Lower lobe of right lung (tissue), 2 donors: ENCODE measurements at places on chromosomes 7 and 10.

DNA sequence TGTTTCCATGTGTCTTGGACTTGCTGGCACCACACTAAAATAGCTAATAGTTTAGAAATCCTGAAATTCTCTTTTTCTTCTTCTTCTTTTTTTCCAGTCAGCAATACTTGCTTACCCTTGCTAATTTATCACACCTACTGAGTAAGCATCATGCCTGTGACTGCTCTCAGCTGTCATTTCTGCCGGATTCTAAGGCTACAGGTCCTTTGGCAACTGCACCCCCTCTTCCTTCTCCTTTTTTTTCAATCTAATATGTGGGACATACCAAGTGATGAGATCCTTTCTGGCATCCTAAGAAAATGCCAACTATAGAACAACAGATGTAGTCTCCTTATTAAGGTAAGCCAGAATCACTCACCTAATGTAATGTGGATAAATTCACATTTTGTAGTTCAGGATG, 444.7 kb downstream of the MAGI2 start:
- H3K4me3 ChIP-seq: no peak overlapping the region
- no peak overlapping the region for H3K27ac ChIP-seq
- no peaks in the 10 kb centered on the region for H3K27me3 ChIP-seq
- H3K36me3 ChIP-seq: no peaks in the 10 kb centered on the region
- H3K4me1 ChIP-seq: no peaks in the 10 kb centered on the region

GRCh38 chr10:97075961-97076525, 109.7 kb downstream of the SLIT1 start:
- no peak overlapping the region for H3K4me3 ChIP-seq
- peaks cover 32% of the 10 kb centered on the region for H3K27me3 ChIP-seq
- no peaks in the 10 kb centered on the region for H3K36me3 ChIP-seq
- no peak overlapping the region for H3K27ac ChIP-seq

GRCh38 chr10:60050366-60050765, 144.0 kb upstream of the CCDC6 start:
- H3K27me3 ChIP-seq: no peaks in the 10 kb centered on the region
- no peak for DNase-seq
- H3K27ac ChIP-seq: no peak overlapping the region
- H3K36me3 ChIP-seq: no peaks in the 10 kb centered on the region

DNA sequence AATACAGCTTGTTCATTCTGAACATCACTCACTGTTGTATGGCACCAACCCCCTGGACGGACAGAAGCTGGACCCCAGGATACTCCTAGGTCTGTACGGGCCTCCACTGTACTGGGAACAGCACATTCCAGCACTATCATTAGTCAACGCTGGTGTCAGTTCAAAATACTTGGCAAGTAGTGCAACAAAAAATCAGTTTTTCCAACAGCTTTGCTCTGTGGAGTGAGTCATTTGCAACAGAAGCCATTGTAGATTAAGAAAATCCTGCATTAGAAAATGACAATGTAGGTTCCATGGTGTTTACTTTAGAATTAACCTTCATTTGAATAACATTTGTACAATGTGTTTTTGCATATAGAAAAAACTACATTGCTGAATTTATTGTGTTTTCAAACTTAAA, 266.6 kb downstream of the HDAC9 start:
- no peaks in the 10 kb centered on the region for H3K27me3 ChIP-seq
- H3K27ac ChIP-seq: no peak overlapping the region

DNA sequence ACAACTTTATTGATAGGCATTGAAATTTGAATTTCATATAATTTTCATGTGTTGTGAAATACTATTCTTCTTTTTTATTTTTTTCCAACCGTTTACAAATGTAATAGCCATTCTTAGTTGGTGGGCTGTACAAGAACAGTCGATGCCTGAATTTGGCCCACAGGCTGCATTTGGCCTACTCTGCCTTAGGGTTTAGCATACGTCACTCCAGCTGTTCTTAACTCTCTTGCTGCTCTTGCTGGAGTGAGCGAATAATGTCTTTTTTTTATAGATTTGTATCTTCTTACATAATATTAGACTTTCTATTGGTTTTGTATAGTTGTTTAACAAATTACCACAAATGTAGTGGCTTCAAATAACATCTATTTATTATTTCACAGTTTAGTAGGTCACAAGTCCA, 163.4 kb upstream of the MKI67 start:
- peaks cover 51% of the 10 kb centered on the region for H3K27me3 ChIP-seq
- no peak overlapping the region for H3K4me3 ChIP-seq
- no peak overlapping the region for H3K27ac ChIP-seq

DNA sequence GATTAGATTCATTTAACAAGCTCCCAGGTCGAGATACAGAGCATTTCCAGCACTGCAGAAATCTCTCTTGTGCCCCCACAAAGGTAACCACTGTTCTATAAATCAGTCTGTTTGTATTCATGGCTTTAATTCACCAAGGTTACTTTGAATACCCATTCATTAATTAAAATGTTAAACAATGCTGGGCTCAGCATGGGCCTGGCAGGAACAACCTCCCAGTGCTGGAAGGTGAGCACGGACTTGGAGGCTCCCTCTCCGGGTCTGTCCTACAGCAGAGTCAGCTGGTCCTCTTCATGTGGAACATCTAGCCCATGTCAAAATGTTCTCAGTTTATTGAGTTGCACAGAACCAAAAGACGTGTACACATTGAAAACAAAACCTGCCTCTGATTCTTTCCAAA, 15.6 kb upstream of the EFCAB10 start:
- no peaks in the 10 kb centered on the region for H3K27me3 ChIP-seq
- no peak overlapping the region for H3K27ac ChIP-seq
- DNase-seq: no peak
- H3K4me1 ChIP-seq: no peaks in the 10 kb centered on the region
- H3K36me3 ChIP-seq: no peaks in the 10 kb centered on the region
- no peak overlapping the region for H3K4me3 ChIP-seq

- H3K4me1 ChIP-seq: no peaks in the 10 kb centered on the region
- no peak overlapping the region for H3K27ac ChIP-seq
- no peak for DNase-seq
- no peaks in the 10 kb centered on the region for H3K36me3 ChIP-seq
- H3K4me3 ChIP-seq: no peak overlapping the region
Measured at GRCh38 chr10:1526436-1527055, 210.8 kb downstream of the ADARB2 start.

GRCh38 chr7:158344706-158345300, 242.8 kb downstream of the PTPRN2 start:
- H3K4me1 ChIP-seq: no peaks in the 10 kb centered on the region
- no peak for DNase-seq
- H3K36me3 ChIP-seq: no peaks in the 10 kb centered on the region
- H3K27me3 ChIP-seq: no peaks in the 10 kb centered on the region

DNA sequence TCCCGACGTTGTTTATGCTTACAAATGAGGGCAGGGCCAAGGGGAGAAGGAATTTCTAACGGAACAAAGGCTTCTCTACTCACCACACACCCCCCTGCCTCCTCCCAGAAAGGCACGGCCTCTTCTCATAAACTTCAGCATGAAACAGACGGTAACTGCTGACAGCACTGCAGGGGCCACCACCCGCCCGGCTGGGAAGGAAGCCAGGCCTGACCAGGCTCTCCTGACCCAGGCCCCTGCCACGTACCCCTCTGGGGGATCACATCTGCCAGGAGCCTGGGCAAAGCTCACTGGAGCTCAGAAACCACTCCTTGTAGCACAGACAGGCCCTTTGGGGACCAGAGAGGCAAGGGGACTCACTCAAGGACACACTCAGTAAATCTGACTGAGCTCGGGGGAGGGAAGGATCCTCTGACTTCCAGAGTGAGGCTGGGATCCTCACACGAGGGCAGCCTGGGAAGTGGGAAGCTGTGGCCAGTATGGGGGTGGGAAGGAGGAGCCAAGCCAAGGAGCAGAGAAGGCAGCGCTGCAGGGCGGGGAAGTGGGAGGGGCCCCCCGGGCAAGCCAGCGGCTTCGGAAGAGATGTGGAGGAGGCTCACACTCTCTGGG, 46.1 kb downstream of the ZCCHC24 start:
- H3K27ac ChIP-seq: peak overlapping the region; percentile 85
- H3K36me3 ChIP-seq: no peaks in the 10 kb centered on the region
- H3K27me3 ChIP-seq: no peaks in the 10 kb centered on the region

DNA sequence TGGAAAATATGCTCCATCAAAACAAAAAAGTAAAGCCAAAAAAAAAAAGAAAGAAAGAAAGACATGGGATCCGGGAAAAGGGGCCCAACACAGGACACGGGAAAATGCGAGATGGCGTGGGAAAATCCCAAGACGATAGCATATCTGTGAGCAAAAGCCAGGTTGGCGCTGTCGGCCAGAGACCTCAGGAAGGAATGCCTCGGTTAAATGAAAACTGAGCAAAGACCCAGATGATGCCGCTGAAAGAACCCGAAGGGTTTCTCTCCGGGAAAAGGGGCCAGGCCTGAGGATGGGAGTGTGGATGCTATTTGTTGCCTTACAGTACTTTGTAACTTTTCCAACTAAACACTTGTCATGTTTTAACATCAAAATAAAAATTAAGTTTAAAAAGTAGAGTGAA, 49.5 kb upstream of the PPP2R2D start:
- H3K4me1 ChIP-seq: no peaks in the 10 kb centered on the region
- H3K27me3 ChIP-seq: peaks cover 30% of the 10 kb centered on the region
- H3K27ac ChIP-seq: no peak overlapping the region

- H3K4me3 ChIP-seq: no peak overlapping the region
- no peaks in the 10 kb centered on the region for H3K27me3 ChIP-seq
- no peak for DNase-seq
- H3K36me3 ChIP-seq: no peaks in the 10 kb centered on the region
- H3K4me1 ChIP-seq: no peaks in the 10 kb centered on the region
Measured at GRCh38 chr7:46864716-46865115, 717.2 kb downstream of the TNS3 start.

- no peaks in the 10 kb centered on the region for H3K36me3 ChIP-seq
- H3K4me3 ChIP-seq: no peak overlapping the region
- no peak overlapping the region for H3K27ac ChIP-seq
- no peaks in the 10 kb centered on the region for H3K27me3 ChIP-seq
Measured at GRCh38 chr10:47025540-47026300, 114.5 kb downstream of the PTPN20 start.

- no peaks in the 10 kb centered on the region for H3K4me1 ChIP-seq
- no peak overlapping the region for H3K4me3 ChIP-seq
- DNase-seq: no peak
- H3K27ac ChIP-seq: no peak overlapping the region
- no peaks in the 10 kb centered on the region for H3K27me3 ChIP-seq
Measured at GRCh38 chr10:58414270-58415041, 29.2 kb downstream of the TFAM start.

DNA sequence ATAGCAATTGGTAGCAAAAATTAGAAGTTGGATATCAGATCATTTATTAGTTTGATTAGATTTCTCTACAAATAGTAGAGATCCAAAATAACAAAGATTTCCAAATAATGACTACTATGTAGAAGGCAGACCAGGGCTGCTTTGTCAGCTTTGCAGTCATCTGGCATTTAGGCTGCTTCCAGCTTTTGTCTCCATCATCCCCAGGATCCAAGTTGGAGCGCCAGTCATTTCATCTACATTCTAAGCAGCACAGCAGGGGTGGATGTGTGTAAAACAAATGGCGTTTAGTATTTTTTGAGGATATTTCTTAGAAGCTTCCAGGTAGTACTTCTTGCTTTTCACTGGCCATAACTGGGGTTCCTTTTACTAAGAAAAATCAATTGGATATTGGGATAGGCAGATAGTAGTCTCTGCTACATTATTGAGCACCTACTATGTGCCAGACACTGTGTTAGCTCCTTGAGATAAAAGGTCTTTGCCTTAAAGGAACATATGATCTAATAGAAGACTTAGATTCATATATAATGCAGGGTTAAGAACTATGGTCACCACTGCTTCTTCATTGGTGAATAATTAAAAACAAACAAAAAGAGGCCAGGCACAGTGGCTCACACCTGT, 41.5 kb downstream of the TPST1 start:
- H3K4me1 ChIP-seq: peaks cover 9% of the 10 kb centered on the region
- H3K4me3 ChIP-seq: no peak overlapping the region
- H3K36me3 ChIP-seq: no peaks in the 10 kb centered on the region
- H3K27ac ChIP-seq: no peak overlapping the region
- no peak for DNase-seq

GRCh38 chr7:125154930-125155329, 225.3 kb upstream of the POT1 start:
- H3K27me3 ChIP-seq: no peaks in the 10 kb centered on the region
- no peaks in the 10 kb centered on the region for H3K36me3 ChIP-seq
- no peak overlapping the region for H3K4me3 ChIP-seq
- no peaks in the 10 kb centered on the region for H3K4me1 ChIP-seq
- no peak overlapping the region for H3K27ac ChIP-seq
- no peak for DNase-seq

DNA sequence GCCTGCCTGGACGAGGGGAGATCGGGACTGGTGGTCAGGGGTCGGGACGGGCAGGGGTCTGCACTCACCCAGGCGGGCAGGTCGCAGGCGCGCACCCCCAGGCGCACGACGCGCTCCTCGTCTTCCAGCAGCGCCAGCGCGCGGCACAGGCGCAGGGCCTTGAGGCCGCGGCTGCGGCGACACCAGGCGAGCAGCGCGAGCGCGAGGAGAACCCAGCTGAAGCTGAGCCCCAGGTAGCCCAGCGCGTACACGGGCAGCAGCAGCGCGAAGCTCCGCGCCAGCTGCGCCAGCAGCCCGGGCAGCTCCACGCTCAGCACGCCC, 328 bp downstream of the ESYT2 start:
- peak; percentile 81 for DNase-seq
- peaks cover 6% of the 10 kb centered on the region for H3K36me3 ChIP-seq
- H3K4me3 ChIP-seq: peak overlapping the region; percentile 88
- peak overlapping the region; percentile 98 for H3K27ac ChIP-seq
- H3K27me3 ChIP-seq: no peaks in the 10 kb centered on the region
- peaks cover 39% of the 10 kb centered on the region for H3K4me1 ChIP-seq

GRCh38 chr7:36286226-36286625, 103.4 kb upstream of the ANLN start:
- H3K27me3 ChIP-seq: no peaks in the 10 kb centered on the region
- H3K36me3 ChIP-seq: no peaks in the 10 kb centered on the region
- peak overlapping the region; percentile 46 for H3K27ac ChIP-seq
- H3K4me3 ChIP-seq: no peak overlapping the region

DNA sequence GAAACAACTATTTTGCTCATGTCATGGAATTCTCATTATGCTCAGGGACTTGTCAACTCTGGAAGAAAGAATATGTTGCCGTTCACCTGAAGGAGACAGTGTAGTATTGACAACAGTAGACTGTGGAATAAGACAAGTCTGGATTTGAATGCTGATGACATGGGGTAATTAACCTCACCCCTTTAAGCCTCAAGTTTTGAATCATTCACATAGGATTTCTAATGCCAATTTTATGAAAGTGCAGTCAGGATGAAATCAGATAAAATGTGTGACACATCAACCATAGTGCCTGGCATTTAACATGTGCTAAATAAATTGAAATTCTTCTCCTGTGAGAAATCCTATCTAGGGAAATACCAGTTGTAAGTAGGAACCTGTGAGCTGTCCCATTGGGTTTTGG, 305.8 kb downstream of the KIF20B start:
- no peak overlapping the region for H3K4me3 ChIP-seq
- H3K36me3 ChIP-seq: no peaks in the 10 kb centered on the region
- H3K4me1 ChIP-seq: no peaks in the 10 kb centered on the region
- no peaks in the 10 kb centered on the region for H3K27me3 ChIP-seq
- no peak overlapping the region for H3K27ac ChIP-seq

DNA sequence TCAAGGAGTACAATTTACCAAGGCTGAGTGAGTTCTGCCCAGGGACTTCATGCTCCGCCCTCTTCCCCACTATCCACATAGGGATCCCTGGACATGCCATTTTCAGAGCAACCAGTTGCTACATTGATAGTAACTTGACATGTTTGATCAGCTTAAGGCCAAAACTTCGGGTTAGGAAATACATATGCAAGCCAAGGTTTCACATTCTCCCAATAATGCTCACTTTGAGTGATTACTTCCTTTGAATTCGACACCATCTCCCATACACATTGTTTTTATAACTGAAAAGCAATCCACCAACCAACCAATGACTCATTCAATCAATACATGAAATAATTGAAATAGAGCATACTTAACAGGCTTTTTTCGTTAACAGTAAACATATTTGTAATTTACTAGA, 137.9 kb downstream of the GLI3 start:
- no peak for DNase-seq
- peaks cover 39% of the 10 kb centered on the region for H3K4me1 ChIP-seq
- H3K27ac ChIP-seq: no peak overlapping the region
- no peaks in the 10 kb centered on the region for H3K36me3 ChIP-seq
- H3K27me3 ChIP-seq: no peaks in the 10 kb centered on the region
